ENCODE measurements at places on chromosomes 5 and 9. TPM values are rescaled to one million over a fixed set of nuclear protein-coding genes. Genes with fewer than 3 reads are reported as not detected.

The ZDHHC11 gene
- total RNA-seq = 7.0 TPM

The B4GALT1 gene
- 184 TPM for total RNA-seq

The IL33 gene
- not detected for total RNA-seq

GRCh38 chr5:64700765-64701164 is 10.5 kb downstream of the SHISAL2B start:
- no peaks in the 10 kb centered on the region for H3K36me3 ChIP-seq
- H3K4me3 ChIP-seq = no peak overlapping the region
- no peak overlapping the region for H3K27ac ChIP-seq
- peaks cover 8% of the 10 kb centered on the region for H3K4me1 ChIP-seq

DNA sequence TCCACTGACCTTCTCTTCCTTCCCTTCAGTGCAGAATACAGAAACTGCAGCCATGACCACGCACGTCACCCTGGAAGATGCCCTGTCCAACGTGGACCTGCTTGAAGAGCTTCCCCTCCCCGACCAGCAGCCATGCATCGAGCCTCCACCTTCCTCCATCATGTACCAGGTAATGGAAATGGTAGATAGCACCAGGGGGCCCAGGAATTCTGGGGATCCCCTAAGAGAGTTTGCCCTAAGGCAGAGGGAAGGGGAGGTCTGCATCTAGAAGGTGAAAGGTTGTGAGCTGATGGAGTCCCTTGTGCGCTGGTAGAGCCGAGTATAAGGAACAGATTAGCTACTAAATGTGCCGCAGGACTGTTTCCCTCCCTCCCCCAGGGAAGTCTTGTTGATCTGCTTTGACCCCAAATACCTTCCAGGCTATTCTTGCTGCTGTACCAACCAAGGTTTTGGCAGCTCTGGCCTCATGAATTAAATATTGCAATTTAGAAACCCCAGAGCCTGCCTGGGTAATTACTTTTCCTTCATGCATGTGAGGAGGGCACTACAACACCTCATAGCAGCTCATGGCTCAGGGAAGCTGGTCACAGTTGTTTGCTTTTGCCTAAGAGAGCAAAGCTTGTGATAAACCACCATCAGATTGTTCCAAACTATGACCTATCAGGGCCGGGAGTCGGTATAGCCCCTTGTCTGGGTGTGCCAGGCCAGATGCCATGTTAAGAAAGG is 19.6 kb downstream of the CYFIP2 start:
- no peak for DNase-seq
- no peaks in the 10 kb centered on the region for H3K27me3 ChIP-seq
- H3K27ac ChIP-seq = no peak overlapping the region
- H3K4me3 ChIP-seq = no peak overlapping the region
- peaks cover 16% of the 10 kb centered on the region for H3K4me1 ChIP-seq

GRCh38 chr5:145936401-145937131 is at the start of gene SH3RF2:
Gene SH3RF2 (plus strand): TSS chr5:145936578. CDS start chr5:145937929, 1,351 bp downstream.
- no peaks in the 10 kb centered on the region for H3K27me3 ChIP-seq
- H3K4me1 ChIP-seq = peaks cover 62% of the 10 kb centered on the region
- H3K4me3 ChIP-seq = peak within 1 kb of the TSS; percentile 87
- H3K36me3 ChIP-seq = peaks cover 21% of the 10 kb centered on the region
- DNase-seq = peak; percentile 94

DNA sequence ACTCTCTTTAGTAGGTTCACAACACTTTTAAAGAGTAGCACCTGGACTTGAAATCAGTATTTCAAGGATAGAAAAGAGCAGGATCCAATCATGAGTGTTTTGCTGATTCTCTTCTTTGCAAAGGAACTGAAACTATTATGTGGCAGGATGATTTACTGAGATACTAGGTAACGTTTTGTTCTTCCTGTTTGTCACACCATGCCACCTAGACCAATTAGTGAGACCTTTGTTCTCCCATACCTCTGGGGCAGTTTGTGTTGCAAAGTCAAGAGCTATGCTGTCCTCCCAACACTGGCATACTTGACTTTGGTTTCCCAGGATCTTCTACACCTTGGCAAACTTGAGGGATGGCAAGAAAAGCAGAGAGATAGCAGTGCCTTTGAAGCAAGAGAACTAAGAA is 43.4 kb downstream of the PPP1R2B start:
- no peak for DNase-seq
- no peaks in the 10 kb centered on the region for H3K36me3 ChIP-seq
- H3K4me3 ChIP-seq = no peak overlapping the region
- no peak overlapping the region for H3K27ac ChIP-seq
- H3K27me3 ChIP-seq = no peaks in the 10 kb centered on the region

GRCh38 chr9:82526577-82526976 is 536.4 kb downstream of the RASEF start:
- H3K27me3 ChIP-seq = no peaks in the 10 kb centered on the region
- no peak for DNase-seq
- H3K4me1 ChIP-seq = no peaks in the 10 kb centered on the region
- no peaks in the 10 kb centered on the region for H3K36me3 ChIP-seq
- H3K27ac ChIP-seq = no peak overlapping the region
- H3K4me3 ChIP-seq = no peak overlapping the region

DNA sequence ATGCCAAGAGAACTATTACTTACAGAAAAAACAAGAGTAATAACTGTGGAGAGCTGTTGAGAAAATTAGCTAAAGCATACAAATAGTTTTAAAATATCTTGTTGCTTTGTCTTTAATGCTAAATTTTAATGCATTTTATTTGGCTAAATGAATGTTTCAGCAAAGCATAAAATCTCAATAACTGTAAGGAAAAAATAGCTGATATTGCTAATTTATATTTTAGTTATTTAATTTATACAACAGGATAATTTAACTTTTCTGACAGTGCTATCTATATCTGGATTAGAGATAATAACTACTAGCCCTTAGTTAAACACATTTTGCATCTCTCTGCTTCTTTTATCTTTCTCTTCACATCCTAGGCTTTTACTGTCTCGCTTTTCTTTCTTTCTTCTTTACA is 1014.9 kb upstream of the COX7C start:
- no peaks in the 10 kb centered on the region for H3K27me3 ChIP-seq
- DNase-seq = no peak
- no peaks in the 10 kb centered on the region for H3K36me3 ChIP-seq
- H3K4me3 ChIP-seq = no peak overlapping the region
- H3K27ac ChIP-seq = no peak overlapping the region

DNA sequence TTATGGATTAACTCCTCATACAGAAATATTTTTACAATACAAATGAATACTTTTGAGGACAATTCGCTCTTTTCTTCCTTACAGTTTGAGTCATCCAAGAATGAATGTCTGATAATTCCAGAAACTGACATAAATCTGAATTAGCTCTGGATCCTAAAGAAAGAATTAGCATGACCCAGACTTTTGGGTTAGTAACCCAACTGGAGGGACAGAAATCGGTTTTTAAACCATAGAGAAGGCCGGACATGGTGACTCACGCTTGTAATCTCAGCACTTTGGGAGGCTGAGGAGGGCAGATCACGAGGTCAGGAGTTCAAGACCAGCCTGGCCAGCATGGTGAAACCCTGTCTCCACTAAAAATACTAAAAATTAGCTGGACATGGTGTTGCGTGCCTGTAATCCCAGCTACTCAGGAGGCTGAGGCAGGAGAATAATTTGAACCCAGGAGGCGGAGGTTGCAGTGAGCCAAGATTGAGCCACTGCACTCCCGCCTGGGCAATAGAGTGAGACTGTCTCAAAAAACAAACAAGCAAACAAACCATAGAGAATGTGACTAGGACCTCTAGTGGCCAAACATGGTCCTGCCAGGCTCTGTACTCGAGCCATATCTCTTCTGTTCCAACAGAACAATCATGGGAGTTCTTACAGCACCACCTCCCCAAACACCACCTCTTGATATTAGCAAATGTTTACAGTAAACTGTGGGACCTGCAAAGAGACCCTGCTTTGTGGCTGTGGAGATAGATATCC is 44.8 kb downstream of the LURAP1L start:
- H3K27me3 ChIP-seq = no peaks in the 10 kb centered on the region
- DNase-seq = peak; percentile 43
- H3K4me1 ChIP-seq = peaks cover 36% of the 10 kb centered on the region
- H3K4me3 ChIP-seq = no peak overlapping the region
